ENCODE measurements at places on chromosomes 2 and 18.

DNA sequence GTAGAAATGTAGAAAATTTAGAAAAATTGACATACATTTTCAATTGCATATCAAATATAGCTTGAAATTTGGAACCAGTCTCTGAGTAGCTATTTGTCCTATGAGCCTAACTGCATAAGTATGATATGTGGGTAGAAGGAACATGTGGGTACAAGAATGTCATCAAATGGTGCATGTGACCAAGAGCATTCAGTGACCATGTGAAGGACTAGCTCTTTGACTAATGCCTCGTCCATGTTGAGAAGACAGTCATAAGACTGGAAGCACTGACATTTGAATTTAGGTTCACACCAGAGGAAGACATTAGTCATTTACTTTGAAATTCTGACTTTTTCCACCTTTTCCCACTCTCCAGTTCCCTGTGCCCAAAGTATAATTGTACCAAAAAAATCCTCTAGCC is 12.6 kb downstream of the MRPL44 start:
- no peak for DNase-seq

GRCh38 chr2:33106115-33106514 is 159.4 kb downstream of the LTBP1 start:
- no peak for DNase-seq

- DNase-seq = peak; percentile 56
These were observed 28.0 kb downstream of the GCG start for GRCh38 chr2:162123806-162124758.

GRCh38 chr2:28345619-28346018 is 47.0 kb upstream of the FOSL2 start:
- DNase-seq = no peak

- no peak for DNase-seq
These were observed 17.7 kb upstream of the ARL5A start for GRCh38 chr2:151845884-151846283.

- DNase-seq = no peak
These were observed 1.2 kb downstream of the SLC39A6 start for GRCh38 chr18:36127836-36128529.

DNA sequence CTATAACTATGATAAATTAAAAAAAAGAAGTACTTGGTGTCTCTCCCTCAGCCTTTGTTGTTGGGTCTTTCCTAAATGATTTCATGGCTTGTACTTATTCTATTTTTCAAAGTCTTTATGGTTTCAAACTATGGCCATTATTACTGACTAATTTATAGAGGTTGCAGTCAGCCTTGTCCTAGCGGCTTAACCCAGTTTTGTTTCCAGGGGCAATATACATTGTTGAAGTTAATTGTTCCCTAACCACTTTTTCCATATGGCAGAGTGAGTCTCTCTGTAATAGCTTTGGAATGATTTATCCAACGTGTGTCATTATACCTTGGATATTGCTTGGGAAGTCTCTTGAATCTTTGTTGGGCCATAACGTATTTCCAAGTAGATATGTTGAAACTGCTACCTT is 408.8 kb downstream of the HRH4 start:
- DNase-seq = no peak

DNA sequence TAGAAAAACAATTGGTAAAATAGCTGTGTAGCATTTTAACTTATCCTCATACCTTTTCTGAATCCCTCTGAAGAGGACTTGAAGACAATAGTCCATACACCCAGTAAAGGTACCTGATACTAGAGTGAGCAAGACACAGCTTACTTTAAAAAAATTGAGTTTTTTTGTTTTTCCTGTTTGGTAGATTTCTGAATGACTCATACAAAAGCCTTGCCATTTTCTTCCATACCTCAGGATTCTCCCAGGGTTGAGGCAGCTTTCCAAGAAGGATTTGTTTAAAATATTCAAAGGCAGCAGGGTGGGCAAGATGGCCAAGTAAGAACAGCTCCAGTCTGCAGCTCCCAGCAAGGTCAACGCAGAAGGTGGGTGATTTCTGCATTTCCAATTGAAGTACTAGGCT is 551.0 kb upstream of the LRATD1 start:
- DNase-seq = no peak

- no peak for DNase-seq
These were observed 864 bp upstream of the MYL12A start for GRCh38 chr18:3246635-3247239.

DNA sequence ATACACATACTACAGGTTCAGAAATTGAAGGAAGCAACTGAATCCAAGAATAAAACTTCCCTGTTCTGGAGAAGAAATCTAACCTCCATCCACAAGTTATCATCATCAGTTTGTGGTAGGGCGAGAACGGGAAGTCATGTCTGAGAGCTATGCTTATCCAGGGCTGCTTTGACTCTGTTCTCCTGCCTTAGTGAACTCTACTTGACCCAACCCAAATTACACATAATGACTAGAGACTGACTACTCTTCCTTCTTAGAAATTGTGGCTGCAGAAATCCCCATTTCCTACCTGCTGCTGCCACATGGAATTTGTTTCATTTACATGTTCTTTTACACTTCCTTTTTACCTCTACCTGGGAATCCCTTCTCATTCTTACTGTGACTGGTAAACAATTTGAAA is 1102.6 kb upstream of the PIK3C3 start:
- DNase-seq = no peak

DNA sequence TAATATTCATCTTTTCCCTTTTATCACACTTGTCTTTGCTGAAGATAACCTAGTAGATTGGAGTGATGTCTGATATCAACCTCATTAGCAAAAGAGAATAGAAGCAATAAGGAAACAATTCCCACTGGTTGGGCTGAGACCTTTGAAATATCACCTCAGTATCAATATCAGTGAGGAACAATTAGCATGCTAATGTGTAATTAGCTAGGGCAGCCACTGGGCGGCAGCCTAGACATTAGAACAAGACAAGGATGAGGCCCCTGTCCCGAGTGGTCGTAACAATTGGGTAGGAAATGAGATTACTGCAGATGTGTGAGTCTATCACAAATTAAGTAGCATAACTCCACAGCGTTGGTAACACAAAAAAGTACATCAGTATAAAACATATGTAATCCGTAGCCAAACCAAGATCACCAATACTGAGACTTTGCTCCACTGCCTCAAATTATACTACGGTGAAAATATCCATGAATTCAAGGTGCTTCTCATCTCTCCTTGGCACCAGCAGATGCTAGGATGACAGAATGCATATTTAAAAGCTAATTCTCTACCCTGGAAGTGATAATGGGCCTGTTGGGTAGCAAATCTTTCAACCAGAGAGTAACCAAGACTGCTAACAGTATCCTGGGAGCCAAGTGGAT is 99.1 kb downstream of the ALPK2 start:
- DNase-seq = peak; percentile 49

GRCh38 chr2:74749432-74749831 is 84.5 kb upstream of the HK2 start:
- no peak for DNase-seq

GRCh38 chr2:106028192-106028591 is 165.9 kb downstream of the UXS1 start:
- DNase-seq = no peak

- DNase-seq = no peak
These were observed 601.2 kb downstream of the ADCYAP1 start for GRCh38 chr18:1505856-1506255.

DNA sequence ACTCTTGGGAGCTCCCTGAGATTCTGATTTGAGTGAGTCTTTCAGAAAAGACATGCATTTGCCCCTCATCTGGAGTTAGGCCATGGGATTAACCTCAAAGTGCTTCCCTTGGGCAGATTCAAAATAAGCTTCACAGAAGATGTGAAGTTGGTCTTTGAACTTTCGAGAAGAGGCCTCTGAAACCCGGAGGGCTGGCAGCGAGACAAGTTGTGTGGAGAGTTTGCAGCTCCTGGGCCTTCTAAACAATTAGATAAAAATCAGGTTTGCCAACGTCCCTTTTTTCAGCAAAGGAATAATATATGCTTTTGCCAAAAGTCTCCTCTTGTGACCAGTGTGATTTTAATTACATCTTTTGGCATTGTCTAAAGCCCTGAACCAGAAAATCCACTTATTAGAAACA is 489.7 kb downstream of the SOX11 start:
- DNase-seq = no peak

DNA sequence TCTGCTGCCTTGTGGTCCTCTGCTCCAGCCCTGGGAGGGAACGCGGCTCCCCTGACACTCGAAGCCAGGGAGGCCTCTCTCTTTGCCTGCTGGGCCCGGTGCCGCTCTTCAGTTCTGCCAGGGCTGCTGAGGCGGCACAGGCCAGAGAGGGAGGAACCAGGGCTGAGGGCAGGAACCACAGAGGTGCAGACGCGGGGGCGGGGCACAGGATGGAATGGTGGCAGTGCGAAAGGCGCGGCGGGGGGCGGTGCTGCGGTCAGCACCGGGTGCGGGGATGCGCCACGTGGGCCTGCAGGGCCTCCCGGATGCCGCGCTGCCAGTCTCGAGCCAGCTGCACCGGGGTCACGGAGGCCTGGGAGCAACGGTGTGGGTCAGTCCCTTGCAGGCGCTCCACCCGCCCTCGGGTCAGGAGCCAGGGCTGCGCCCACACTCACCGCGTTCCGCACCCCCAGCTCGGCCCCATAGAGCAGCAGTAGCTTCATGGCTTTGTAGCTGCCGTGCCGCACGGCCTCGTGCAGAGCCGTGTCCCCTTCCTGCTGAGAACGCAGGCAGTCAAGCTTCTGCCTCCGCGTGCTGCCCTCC is 4.4 kb downstream of the ANKRD23 start:
- DNase-seq = no peak

DNA sequence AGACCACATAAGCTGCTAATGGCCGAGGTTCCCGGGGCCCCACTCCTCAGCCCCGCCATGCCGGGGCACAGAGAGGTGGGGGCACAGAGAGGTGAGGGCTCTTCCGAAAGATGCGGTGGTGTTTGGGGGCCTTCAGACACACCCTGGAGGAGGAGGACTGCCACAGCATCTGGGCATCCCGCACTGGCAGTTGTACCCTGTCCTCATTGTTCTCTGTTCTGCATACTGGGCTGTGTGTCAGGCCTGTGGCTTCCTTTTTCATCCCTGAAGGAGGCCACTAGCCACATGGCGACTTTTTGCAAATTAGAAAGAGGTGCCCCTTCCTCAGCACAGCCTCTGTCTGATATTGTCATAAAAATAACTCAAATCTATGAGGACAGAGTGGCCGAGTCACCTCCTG is 150.1 kb downstream of the CTIF start:
- DNase-seq = no peak

GRCh38 chr18:45764000-45764686 is 40.2 kb downstream of the SLC14A1 start:
- no peak for DNase-seq
